CD8-positive, alpha-beta memory T cell (primary cell): ENCODE measurements at places on chromosomes 5 and 9.
A peak's percentile ranks its signal among the peaks of the same experiment; 100 is the strongest.

GRCh38 chr9:14245901-14246525, 67.9 kb downstream of the NFIB start:
- H3K4me1 ChIP-seq: no peaks in the 10 kb centered on the region
- no peaks in the 10 kb centered on the region for H3K27me3 ChIP-seq
- H3K4me3 ChIP-seq: no peak overlapping the region

DNA sequence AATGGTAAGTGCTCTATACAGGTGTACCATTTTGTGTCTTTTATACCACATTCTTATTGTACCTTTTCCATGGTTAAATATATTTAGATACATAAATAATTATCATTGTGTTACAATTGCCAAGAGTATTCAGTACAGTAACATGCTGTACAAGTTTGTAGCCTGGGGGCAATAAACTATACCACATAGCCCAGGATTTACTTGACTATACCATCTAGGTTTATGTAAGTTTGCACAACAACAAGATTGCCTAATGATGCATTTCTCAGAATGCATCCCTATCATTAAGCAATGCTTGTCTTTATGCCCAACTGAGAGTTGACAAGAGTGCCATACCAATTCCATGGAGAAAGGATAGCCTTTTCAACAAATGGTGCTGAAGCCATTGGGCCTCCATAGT, 136.7 kb upstream of the PJA2 start:
- H3K4me3 ChIP-seq: no peak overlapping the region
- H3K27me3 ChIP-seq: no peaks in the 10 kb centered on the region
- no peak for DNase-seq
- no peaks in the 10 kb centered on the region for H3K4me1 ChIP-seq
- H3K27ac ChIP-seq: no peak overlapping the region

DNA sequence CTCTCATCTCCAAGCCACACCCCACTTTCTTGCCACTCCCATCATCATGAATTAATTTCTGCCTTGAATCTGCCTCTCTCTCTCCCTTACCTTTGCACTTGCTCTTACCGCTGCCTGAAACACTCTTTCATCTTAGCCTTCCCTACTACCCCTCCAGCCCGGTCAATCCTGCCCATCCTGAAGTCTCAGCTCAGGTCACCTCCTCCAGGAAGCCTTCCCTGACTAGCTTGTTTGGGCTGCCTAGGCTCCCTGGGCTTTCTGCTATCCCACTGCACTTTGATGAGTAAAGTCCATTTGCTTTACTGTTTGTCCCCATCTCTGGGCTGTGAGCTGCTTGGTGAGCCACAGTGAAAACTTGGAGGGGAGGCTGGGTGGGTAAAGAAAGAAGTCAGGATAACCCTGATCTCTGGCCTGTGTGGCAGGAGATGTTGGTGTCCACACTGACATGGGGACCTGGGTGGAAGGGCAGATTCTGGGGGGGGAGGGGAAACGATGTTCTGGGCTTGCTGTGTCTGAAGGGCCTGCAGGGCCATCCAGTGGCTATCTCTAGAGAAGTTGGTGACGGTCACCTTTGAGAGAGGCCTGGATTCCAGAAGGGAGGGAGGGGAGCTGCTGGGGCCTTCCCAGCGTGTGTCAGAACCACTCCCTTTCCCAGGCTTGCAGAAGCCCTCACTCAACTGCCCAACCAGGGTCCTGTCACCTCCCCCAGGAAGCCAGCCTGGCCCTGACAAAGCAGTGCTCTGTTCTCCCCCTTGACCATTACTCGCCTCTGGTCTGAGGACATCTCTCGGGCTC, 75.0 kb upstream of the DAB2IP start:
- H3K4me1 ChIP-seq: no peaks in the 10 kb centered on the region
- no peaks in the 10 kb centered on the region for H3K27me3 ChIP-seq
- H3K27ac ChIP-seq: no peak overlapping the region

DNA sequence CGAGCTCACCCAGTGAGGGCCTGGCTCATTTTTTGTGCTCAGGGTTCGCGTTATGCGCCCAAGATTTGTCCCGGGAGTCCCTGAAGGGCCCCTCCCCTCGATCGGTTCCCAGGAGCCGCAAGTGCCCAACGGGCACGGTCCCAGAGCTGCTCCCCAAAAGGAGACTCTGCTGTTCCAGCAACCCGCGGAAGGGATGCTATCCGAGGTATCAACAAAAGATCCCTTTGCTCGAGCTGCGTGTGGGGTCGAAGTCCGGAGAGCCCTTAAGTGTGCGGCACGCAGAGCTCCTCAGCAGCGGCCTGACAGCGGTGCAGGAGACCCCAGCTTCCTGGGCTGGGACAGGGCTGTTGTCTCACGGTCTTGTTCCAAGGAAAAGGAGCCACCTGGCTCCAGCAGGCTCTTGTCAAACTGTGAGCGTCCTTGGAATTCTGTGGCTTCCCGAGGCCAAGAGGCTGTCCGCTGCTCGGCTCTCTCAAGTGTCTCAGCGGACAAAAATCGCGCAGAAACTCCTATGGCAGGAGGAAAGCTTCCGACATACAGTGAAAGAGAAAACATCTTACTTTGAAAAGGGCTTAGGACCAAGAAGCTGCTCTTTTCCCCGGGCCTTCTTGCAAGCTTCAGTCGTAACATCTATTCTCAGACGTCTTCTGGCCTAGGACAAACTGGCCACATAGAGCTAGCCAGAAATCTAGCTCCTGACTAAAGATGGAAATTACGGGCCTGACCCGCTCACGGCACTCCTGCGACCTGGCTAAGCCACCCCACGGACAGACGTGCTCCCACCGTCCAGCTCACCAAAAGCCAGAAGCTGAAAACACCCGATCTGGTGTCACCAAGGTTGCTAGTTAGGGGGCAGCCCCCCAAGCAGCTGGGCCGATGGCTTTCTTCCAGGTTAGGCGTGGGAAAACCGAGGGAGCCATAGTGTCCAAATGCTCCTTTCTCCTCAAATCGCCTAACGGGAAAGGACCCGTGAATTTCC, 2.6 kb upstream of the FOXB2 start:
- H3K4me1 ChIP-seq: no peaks in the 10 kb centered on the region
- no peak overlapping the region for H3K27ac ChIP-seq
- peaks cover 35% of the 10 kb centered on the region for H3K27me3 ChIP-seq
- no peak overlapping the region for H3K4me3 ChIP-seq
- H3K36me3 ChIP-seq: no peaks in the 10 kb centered on the region

- no peak for DNase-seq
- H3K36me3 ChIP-seq: no peaks in the 10 kb centered on the region
- H3K27me3 ChIP-seq: no peaks in the 10 kb centered on the region
- H3K27ac ChIP-seq: no peak overlapping the region
- no peaks in the 10 kb centered on the region for H3K4me1 ChIP-seq
These were observed 1.0 kb downstream of the ELAVL2 start for GRCh38 chr9:23824830-23825591.

GRCh38 chr5:2695200-2695891, 56.1 kb downstream of the IRX2 start:
- DNase-seq: no peak
- no peaks in the 10 kb centered on the region for H3K4me1 ChIP-seq
- no peaks in the 10 kb centered on the region for H3K36me3 ChIP-seq

GRCh38 chr9:89721176-89721700, 116.4 kb downstream of the GADD45G start:
- no peak for DNase-seq
- H3K27me3 ChIP-seq: no peaks in the 10 kb centered on the region
- H3K36me3 ChIP-seq: no peaks in the 10 kb centered on the region
- no peak overlapping the region for H3K27ac ChIP-seq

- H3K27ac ChIP-seq: no peak overlapping the region
- H3K4me3 ChIP-seq: no peak overlapping the region
- DNase-seq: no peak
- no peaks in the 10 kb centered on the region for H3K27me3 ChIP-seq
- no peaks in the 10 kb centered on the region for H3K36me3 ChIP-seq
These were observed 55.2 kb downstream of the PSMB7 start for GRCh38 chr9:124359855-124360678.

GRCh38 chr9:89916001-89916597, 311.3 kb downstream of the GADD45G start:
- H3K36me3 ChIP-seq: no peaks in the 10 kb centered on the region
- H3K4me1 ChIP-seq: no peaks in the 10 kb centered on the region
- no peak overlapping the region for H3K4me3 ChIP-seq
- H3K27ac ChIP-seq: no peak overlapping the region
- H3K27me3 ChIP-seq: no peaks in the 10 kb centered on the region

DNA sequence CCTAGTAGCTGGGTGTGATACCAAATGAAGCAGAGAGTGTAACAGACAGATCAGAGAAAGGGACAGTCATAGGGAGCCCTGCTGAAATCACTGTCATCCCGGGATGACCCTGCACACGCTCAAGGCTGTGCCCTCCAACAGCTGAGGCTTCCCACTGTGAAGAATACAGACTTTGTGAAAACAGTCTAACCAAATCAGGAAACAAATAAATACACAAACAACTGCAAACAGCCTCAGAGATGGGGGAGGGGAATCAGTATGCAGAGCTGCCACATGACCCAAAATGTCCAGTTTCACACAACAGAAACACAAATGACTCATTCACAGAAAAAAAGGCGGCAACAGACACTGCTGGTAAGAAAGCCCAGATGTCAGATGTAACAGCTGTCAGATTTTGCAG, 101.9 kb downstream of the ADAMTS2 start:
- H3K27me3 ChIP-seq: no peaks in the 10 kb centered on the region
- no peaks in the 10 kb centered on the region for H3K4me1 ChIP-seq
- no peak overlapping the region for H3K27ac ChIP-seq
- H3K4me3 ChIP-seq: no peak overlapping the region
- DNase-seq: no peak
- no peaks in the 10 kb centered on the region for H3K36me3 ChIP-seq

DNA sequence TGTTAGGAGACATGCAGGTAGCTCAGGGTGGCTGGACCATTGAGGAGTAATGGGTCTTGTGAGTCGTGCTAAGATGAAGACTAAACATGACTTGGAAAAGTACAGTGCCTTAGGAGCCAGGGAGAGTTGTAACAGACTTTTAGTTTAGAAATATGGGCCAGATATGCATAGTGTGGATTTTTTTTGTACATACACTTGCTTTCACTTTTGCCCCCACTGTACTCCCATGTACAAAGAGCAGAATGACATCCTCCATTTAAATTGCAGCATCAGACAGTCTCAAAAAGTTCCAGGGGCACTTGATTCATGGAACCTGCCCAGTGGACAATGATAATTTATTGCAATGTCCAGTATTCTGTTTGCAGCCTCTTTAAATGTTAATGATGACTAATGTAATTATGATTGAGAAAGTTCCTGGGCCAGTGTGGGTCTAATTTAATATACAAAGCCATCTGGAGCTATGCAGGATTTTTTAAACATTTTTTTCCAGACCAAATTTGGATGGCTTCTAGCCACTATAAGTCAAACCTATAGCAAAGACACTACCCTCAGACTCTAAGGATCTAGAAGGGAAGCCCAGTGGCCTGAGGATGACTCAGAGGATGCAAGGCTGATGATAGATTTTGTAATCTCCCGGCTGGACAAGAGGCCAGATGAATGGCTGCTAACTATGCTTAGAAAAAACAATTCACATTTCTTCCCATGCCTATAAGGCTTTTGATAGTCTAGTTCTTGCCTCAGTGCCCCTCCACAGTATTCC, 80.1 kb downstream of the TRPC7 start:
- H3K4me3 ChIP-seq: no peak overlapping the region
- H3K36me3 ChIP-seq: no peaks in the 10 kb centered on the region
- no peaks in the 10 kb centered on the region for H3K4me1 ChIP-seq
- no peaks in the 10 kb centered on the region for H3K27me3 ChIP-seq
- DNase-seq: no peak
- H3K27ac ChIP-seq: no peak overlapping the region

GRCh38 chr5:141942185-141942857, 15.7 kb downstream of the PCDH12 start:
- no peak overlapping the region for H3K4me3 ChIP-seq
- no peak overlapping the region for H3K27ac ChIP-seq
- H3K4me1 ChIP-seq: no peaks in the 10 kb centered on the region
- peaks cover 5% of the 10 kb centered on the region for H3K36me3 ChIP-seq
- no peaks in the 10 kb centered on the region for H3K27me3 ChIP-seq
- DNase-seq: no peak

GRCh38 chr5:119368238-119368630, 12.4 kb downstream of the TNFAIP8 start:
- H3K4me1 ChIP-seq: peaks cover 70% of the 10 kb centered on the region
- DNase-seq: no peak
- no peaks in the 10 kb centered on the region for H3K36me3 ChIP-seq

GRCh38 chr5:170283296-170283695, 14.3 kb downstream of the LCP2 start:
- no peak for DNase-seq
- peaks cover 97% of the 10 kb centered on the region for H3K4me1 ChIP-seq
- H3K36me3 ChIP-seq: peaks cover 52% of the 10 kb centered on the region
- peak overlapping the region; percentile 32 for H3K4me3 ChIP-seq
- H3K27ac ChIP-seq: no peak overlapping the region

DNA sequence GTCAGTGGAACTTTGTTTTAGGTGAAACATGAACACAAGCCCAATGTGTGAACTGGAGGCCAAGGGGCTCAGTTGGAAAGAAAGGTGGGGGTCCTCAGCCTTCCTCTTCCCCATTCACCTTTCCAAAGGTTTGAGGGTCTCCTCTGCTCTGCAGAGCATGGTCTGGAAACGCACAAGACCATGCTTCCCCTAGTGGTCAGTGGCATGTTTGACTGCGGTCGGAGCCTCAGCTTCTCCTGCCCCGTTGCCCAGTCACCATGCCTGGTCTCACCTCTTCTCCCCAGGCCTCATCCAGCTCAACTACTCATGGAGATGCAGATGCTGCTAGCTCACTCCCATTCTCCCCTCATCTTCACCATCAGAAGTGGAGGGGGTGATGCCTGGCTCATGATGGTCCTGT, 340.3 kb downstream of the GADD45G start:
- H3K4me1 ChIP-seq: no peaks in the 10 kb centered on the region
- no peak overlapping the region for H3K27ac ChIP-seq
- H3K4me3 ChIP-seq: no peak overlapping the region
- H3K36me3 ChIP-seq: no peaks in the 10 kb centered on the region
- no peaks in the 10 kb centered on the region for H3K27me3 ChIP-seq
- DNase-seq: no peak

DNA sequence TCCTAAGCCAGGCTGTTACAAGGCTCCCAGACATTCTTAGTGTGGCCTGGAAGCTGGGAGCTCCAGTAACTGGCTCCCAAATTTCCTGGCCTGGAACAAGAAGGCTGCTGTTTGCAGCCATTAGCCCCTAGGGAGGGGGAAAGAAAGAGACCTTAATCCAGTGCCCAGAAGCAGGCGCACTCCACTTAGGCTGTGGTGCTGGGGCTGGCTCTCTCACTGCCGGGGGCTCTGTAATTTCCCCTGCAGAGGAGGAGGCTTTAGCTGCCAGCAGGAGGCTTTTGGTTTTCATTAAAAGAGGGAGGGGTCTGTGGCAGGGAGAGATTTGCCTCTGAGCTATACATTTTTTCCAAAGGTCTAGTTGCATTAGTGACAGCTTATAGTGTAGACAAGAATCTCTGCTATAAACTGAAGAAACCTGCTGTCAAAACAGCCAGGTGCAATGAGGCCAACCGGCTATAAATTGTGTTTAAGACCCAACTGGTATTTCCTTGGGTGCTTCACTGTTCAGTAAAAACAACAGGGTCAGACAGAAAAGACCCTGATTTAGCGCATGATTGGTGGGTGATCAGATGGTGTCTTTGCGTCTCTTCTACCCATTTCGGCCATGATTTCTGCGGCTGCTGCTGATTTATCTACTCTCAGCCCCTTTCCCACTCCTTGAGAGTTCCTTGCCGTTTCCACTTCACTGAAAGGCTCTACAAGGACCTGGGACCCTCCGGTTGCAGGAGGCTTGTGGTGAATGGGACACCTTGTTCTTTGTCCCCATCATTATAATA, 254.6 kb downstream of the AOPEP start:
- no peak for DNase-seq
- H3K4me3 ChIP-seq: no peak overlapping the region
- H3K36me3 ChIP-seq: no peaks in the 10 kb centered on the region
- no peak overlapping the region for H3K27ac ChIP-seq
- peaks cover 16% of the 10 kb centered on the region for H3K4me1 ChIP-seq
- H3K27me3 ChIP-seq: no peaks in the 10 kb centered on the region

- no peak overlapping the region for H3K27ac ChIP-seq
- no peak for DNase-seq
- no peaks in the 10 kb centered on the region for H3K36me3 ChIP-seq
- H3K27me3 ChIP-seq: no peaks in the 10 kb centered on the region
- peaks cover 16% of the 10 kb centered on the region for H3K4me1 ChIP-seq
These were observed 105.9 kb downstream of the F2RL2 start for GRCh38 chr5:76517334-76517733.
